ENCODE measurements at places on chromosomes 7 and 10.
A peak's percentile ranks its signal among the peaks of the same experiment; 100 is the strongest.

GRCh38 chr10:16520900-16521299 is 779 bp downstream of the C1QL3 start:
- no peak for DNase-seq

GRCh38 chr10:61244261-61244775 is 208.9 kb downstream of the TMEM26 start:
- DNase-seq, result no peak

DNA sequence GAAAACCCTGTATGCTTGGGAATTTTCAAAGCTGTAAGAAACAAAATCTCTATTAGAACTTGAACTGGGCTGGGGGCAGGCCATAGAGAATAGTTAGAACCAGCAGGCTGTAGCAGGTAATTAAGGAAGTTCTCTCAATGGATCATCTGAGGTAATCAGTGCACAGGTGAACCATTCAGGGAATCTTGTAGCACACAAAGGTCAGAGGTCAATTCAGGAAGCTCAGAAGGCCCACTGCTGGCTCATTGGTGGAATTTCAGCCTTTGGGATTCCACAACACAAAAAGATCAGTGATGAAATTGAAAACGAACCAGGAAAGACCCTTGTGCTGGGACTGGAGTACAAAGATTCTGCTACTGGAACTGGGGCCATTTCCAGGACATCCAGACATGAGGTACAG is 82.0 kb downstream of the TMEM168 start:
- no peak for DNase-seq

DNA sequence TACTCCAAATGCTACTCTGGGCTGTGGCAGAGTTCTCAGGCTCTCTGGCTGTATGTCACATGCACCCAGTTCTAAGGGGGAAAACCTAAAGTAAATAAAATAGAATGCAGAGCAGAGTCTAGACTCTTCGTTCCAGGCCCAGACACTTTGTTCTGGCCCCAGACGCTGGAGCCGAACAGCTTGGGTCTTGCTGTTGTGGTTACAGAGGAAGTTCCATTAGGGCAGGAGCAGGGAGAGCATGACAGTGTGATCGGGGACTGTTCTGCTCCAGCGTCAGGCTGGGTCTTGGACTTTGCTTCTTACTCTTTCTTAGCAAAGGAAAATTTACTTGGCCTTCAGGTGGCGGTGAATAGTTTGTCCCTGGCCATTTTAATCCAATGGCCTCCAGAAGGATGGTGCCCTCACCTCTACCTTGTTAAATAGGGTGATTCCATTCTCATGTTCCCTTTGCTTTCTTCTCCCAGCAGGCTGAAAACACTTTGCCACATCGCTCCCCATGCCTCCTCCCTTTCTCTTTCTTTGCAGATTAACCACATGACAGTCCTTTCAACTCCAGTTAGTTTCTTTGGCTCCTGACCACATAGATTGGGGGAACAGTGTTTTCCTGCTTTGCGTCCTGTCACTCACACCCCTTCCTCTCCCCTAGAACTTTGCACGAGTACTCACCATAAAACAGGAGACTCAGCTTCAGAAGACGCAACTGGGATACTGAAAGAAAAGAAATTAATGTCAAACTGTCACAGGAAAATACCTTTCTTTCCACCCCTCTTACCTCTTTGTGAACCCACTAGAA is 730.8 kb downstream of the SUGCT start:
- no peak for DNase-seq

DNA sequence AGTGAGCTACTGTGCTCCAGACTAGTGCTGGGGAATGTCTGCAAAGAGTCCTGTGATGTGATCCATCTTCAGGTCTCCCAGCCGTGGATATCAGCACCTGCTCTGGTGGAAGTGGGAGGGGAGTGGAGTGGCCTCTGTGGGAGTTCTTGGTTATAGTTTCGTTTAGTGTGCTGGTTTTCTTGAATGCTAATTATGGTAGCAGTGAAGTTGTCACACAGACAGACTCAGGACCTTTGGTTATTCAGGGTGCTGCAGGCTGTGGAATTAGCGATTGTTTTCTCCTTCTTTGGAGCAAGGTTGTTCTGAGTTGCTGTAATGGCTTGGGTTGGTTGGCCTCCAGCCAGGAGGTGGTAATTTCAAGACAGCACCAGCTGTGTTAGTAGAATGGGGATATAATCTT is 132.7 kb upstream of the HGF start:
- DNase-seq, result no peak

DNA sequence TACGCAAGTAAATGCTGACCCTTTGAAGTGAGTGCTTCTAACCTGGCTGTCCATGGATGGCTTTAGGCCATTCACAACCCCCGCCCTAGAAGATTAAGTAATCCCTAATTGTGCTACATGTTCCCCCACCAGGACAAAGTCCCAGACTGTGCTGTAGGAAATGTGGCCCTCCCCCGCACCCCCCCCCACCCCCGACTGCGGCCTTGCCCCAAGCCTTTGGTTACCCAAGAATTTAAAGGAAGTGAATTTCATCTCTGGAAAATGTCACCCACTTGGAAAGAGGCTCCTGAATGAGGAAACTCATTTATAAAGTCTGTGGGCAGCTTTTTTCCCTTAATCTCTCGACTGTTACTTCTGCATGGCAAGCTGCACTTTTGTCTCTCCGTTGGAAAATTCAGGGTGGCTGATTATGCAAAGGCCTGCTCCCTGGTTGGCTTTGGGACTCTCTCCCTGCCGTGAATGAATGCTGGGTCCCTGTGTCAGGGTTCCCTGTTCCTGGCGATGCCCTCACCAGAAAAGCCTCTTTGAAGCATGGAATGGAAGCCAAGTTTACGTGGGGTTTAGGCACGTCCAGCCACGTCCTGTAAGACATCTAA is 31.4 kb upstream of the AQP1 start:
- no peak for DNase-seq

GRCh38 chr10:22560913-22561239 is 153.5 kb downstream of the PIP4K2A start:
- DNase-seq, result no peak

GRCh38 chr7:66348531-66348930 is 143.4 kb downstream of the TPST1 start:
- DNase-seq, result no peak

DNA sequence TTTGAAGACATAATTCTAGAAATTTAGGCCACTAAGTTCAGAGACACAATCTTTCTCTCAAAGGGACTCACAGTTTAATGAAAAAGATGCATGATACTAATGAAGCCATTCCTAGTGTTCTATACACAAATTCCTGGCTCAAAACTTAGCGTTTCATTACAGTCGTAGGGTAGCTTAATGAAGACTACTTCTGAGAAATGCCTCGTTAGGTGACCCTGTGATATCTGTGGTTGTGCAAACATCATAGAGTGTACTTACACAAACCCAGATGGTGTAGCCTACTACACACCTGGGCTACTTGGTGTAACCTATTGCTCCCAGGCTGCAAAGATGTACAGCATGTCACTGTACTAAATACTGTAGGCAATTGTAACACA is 488 bp upstream of the CHCHD3 start:
- no peak for DNase-seq

GRCh38 chr10:88680958-88681357 is 16.7 kb downstream of the LIPF start:
- no peak for DNase-seq

DNA sequence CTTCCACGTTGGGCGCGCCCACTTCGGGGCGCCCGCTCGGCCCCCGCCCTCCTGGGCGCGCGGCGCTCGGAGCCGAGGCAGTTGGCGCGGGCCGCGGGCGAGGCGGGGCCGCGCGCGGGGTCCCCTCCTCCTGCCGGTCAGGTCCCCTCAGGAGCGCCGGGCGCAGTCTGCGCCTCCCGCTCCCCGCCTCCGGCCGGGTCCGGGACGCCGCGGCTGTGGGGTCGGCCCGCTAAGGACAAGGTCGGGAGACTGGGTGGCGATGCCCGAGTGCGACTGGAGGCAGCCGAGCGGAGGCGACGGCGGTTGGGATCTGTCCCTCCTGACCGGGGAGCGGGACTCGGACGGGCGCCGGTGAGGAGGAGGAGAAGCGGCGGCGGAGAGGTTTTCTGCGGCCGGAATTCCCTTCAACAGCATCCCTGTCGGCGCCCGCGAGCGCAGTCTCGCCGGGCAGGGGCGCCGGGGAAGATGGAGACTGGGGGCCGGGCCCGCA is at the start of gene ATRNL1:
ATRNL1 (plus strand) TSS at position 80 of the 490 bp plus-strand sequence; CDS start at position 466, 386 bp downstream.
- no peak for DNase-seq

DNA sequence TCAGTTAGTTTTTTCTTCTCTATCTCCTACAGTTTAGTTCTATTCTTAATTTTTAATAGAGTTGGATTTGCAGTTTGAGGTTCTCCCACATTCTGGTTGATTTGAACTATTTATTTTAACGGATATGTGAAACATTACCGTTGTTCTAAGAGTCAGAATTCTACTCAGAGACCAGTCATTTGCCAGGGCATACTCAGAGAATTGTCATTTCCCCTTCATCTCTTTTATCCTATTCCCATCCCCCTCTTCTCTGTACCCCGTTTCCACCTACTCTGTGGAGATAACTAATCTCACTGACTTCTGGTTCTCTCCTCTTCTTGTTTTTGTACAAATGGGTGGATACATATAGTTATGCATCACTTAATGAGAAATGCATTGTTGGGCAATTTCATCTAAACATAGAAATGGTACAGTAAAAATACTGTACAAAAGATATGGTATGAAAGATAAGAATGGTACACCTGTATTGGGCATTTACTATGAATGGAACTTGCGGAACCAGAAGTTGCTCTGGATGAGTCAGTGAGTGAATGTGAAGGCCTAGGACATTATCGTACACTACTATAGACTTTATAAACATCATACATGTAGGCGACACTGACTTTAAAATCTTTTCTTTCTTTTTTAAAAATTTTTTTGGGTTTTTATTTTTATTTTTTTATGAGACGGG is 53.1 kb downstream of the INPP5F start:
- DNase-seq, result no peak

DNA sequence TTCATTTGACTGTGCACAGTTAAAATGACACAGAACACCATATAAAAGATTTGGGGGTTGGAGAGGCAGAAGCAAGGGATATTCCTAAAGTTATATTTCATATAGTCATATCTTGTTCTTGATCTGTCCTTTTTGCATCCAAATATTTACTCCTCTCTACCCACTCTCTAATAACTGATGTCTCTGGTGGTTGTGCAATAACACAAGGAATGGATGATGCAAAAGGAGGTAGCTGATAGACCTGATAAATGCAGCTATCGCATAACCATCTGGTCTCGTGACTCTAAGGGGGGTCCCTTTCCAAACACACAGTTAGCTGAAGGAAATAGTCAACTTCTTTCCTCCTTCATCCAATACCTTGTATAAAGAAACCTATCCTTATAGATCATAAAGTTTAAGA is 123.1 kb downstream of the POLR1F start:
- no peak for DNase-seq

- DNase-seq, result no peak
Observed at GRCh38 chr10:8054244-8054493, 319 bp upstream of the GATA3 start.

DNA sequence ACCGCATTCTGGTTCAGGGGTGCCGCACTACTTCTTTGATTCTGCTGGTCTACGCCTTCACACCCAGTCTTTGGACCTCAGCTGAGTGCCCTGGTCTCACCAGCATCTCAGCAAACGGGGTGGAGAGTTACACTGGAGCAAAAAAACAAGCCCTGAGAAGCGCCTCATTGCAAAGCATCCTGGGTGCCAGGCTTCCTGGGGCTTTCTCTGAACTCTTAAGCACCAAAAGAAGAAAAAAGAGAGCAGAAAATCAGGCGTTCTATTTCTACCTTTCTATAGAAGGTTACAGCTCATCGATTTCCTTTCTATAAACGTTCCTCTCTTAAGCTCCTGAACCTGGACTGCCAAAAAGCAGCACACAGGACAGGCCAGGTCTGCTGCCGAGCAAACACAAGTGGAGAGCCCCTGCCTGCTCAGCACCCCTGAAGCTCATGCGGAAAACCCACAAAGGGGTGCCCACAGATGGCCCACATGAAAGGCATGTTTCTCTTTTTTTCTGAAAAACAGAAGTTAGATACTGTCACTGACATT is 217.9 kb downstream of the SFMBT2 start:
- no peak for DNase-seq

GRCh38 chr7:139382439-139382838 is 22.7 kb downstream of the LUC7L2 start:
- DNase-seq, result no peak

GRCh38 chr10:60382946-60383681 is 6.6 kb downstream of the ANK3 start:
- no peak for DNase-seq

GRCh38 chr7:43658718-43659548 is 70.4 kb downstream of the COA1 start:
- no peak for DNase-seq

DNA sequence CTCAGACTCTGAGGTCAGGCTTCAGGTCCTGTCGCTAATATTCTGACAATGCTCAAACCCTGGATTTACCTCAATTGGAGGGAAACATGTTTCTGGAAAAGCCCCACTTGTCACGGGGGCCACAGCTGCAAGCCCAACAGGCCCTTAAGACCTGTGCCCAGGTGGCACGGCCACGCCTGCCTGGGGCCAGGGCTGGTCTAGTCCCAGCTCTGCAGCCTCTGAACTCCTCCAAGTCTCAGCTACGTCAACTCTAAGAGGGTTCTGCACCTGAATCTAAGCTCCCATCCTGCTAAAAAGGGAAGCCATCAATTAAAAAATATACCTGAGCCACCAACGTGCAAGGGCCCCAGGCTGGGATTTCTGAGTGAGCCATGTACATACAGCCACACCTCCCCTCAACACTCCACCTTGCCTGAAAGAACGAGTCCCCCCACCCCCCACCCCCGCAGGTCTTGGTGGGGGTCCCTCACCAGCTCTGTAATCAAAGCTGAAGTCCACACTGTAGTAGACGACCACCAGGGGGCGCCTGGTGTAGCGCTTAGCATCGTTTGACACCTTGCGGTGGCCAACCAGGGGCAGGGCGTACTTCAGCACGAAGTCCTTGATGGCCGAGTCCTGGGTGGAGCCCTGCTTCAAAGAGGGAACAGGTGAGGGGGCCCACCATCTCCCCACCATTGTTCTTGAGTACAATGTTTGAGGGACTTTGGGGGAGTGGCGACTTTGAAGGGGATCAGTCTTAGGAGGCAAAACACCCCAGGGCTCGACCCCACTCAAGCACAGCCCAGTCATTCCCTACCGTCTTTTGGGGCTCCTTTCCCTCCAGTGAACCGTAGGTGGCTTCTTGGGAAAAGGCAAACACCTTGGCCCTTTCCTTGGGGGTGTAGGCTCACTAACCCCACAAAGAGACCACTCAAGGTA is 22.6 kb downstream of the PDIA4 start:
- no peak for DNase-seq

DNA sequence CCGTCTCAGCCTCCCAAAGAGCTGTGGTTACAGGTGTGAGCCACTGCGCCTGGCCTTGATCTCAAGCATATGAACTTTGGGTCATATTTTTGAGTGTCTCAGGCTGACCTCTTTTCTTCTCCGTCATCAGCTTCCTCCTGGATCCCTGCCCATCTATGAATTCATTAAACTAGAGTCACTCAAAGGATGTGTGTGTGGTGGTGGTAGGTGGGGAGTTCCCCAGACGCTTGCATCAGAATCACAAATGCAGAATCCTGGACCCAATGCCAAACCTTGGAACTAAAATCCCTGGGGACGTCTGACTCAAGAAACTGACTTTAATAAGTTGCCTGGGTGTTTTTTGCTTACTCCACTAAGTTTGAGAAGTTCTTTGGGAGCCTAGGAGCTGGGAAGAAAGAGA is 6.7 kb upstream of the CREB5 start:
- DNase-seq, result peak; percentile 62
